Stimulated activated CD8-positive, alpha-beta memory T cell treated with anti-CD3 and anti-CD28 coated beads, Interleukin-15, amount 100 ng/mL, for 48 hours (primary cell): ENCODE measurements at places on chromosomes 2 and 18.
A peak's percentile ranks its signal among the peaks of the same experiment; 100 is the strongest.

GRCh38 chr2:72220170-72220569 is 72.5 kb upstream of the CYP26B1 start:
- DNase-seq: no peak

GRCh38 chr2:118040891-118041290 is 27.0 kb upstream of the CCDC93 start:
- DNase-seq: no peak

DNA sequence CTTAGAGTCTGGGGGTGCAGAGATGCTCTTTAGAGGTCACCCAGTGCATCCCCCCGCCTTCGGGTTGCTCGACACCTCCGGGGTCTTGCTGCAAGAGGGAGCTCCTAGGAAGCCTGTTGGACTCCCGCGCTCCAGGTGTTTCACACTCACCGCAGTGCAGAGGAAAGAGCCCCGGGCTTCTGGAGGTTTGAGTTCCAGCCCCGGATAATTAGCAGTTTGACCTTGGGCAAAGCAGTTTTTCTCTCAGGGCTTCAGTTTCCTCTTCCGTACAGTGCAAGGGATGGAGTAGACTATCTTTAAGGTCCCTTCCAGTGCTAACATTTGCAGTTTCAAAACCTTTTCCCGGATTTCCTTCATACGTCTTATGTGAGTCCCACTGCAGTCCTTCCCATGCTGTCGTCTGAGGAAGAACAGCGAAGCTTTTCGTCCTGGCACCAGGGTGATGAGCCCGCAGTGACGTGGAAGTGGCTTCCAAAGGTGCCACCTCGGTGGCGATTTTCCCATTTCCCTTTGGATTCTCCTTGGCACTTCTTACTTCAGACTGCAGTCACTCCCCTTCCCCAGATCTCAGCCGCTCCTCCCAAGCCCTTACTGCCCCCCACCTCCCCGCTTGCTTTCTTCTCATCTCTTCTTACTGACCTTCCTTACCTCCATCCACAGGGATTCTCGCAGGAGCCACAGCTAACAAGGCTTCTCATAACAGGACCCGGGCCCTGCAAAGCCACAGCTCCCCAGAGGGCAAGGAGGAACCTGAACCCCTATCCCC is 585 bp downstream of the PNKD start:
- DNase-seq: no peak

DNA sequence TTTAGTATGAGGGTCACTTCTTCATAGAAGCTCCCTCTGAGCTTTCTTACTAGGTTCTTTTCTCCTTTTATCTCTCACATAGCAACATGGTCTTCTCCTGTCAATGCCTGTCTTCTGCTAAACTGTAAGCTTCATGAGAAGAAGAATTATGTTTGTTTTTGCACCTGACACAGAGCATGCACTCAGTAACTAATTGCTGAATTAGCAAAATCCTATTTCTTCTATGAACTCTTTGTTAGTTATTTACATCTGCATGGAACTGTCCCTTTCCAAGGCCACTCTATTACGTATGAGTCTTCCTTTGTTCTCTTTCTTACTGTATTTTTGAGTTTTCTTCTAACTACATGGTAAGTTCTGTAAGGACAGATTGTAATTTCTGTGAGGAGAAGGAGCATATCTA is 63.4 kb downstream of the THSD7B start:
- no peak for DNase-seq

DNA sequence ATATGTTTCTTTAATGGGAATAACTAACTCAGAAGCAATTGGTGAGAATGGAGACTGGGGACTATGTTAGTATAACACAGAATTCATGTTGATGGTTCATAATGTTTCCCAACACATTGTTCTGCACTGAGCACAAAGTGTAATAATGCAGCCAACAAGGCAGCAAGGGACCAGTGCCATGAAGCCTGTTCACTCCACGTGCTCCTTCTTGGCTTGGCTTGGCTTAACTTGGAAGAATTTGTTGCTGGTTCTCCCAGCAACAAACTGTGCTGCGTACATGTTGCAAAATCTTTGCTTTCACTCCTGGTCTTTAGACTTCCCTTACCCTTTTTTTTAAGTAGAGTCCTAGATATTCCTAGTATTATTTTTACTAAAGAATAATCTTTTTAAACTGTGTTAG is 129.7 kb downstream of the MAP3K20 start:
- DNase-seq: no peak

- no peak for DNase-seq
Measured at GRCh38 chr2:207041786-207042554, 102.7 kb downstream of the CPO start.

- no peak for DNase-seq
Measured at GRCh38 chr2:54963476-54963875, 86.8 kb downstream of the RTN4 start.

DNA sequence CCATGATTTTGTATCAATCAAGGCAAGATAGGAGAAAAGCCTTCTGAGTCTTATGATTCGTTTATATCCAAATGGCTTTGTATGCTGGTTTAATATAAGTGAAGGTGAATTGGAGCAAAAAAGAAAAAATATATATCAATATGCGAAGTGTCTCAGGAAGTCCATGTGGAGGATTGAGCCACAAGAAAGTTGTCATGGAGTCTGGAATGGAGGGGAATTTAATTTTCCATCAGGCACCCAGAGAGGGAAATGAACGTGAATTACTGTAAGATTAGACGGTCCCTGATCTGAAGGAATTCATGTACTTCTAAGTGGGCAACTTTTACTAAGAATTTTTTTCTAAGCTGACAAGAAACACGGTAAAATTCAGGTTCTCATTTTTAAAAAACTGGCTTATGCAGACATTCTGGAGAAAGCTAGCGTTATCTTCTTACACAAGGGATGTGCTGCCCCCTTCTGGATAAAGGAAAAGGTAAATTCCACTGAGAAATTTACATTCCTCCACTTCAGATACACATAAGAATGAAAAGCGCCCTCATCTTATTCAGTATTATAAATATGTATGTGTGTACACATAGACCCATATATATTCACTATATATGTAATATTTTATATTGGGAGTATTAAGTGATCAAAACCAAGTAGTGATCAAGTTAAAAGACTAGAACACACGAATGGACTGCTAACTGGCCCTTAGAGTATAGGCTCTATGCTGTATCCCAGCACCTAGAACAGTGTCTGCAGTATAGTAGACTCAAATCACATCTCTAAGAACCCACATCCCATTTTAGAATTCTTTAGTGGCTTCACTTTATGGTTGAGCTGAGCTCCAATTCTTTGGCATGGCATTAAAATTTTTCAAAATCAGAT is 289.0 kb upstream of the TFPI start:
- DNase-seq: no peak

GRCh38 chr2:47178341-47178740 is 23.2 kb upstream of the STPG4 start:
- DNase-seq: no peak

GRCh38 chr2:63588385-63589147 is at the start of the genes MDH1 and WDPCP:
Gene MDH1 (plus strand): TSS chr2:63588963. CDS start chr2:63589044, 81 bp downstream.
Gene WDPCP (minus strand): TSS chr2:63588477. CDS start chr2:63588271, 206 bp downstream.
- DNase-seq: peak; percentile 89

- DNase-seq: no peak
Measured at GRCh38 chr2:157185476-157186227, 71.9 kb upstream of the GALNT5 start.

DNA sequence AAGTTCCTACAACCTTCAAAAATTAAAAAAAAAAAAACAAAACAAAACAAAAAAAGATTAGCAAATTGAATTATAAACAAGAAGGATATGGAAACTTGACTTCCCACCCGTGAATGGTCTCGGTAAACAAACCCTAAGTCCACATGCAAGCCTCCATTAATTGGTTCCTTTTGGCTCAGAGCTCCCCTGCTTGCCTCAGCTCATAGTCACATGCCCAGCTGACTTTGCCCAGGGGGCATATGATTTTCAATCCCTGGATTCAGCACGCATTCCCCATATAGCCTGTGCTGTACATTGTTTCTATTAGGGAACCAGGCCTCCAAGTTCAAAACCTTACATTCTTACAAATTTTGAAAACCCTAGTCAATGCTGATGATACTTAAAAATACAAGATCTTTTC is 95.0 kb downstream of the PID1 start:
- no peak for DNase-seq

- DNase-seq: no peak
Measured at GRCh38 chr2:71932037-71932779, 215.5 kb downstream of the CYP26B1 start.

DNA sequence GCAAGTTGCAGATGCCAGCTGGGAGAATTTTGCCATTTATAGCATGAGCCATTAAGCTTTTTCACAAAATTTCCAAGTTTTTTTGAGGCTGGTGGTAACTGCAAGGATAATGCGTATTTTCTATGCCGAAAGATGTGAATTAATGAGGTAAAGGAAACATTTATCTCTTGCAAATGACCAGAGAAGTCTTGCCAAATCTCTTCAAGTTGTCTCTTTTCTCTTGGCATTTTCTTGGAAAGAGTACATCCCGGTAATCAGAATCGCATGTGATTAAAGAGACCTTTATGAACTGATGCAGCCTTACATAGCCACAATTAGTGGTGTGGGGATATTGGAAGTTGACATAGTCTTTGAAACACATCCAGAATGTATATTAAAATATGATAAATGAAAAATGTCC is 136.5 kb upstream of the MMADHC start:
- DNase-seq: no peak

DNA sequence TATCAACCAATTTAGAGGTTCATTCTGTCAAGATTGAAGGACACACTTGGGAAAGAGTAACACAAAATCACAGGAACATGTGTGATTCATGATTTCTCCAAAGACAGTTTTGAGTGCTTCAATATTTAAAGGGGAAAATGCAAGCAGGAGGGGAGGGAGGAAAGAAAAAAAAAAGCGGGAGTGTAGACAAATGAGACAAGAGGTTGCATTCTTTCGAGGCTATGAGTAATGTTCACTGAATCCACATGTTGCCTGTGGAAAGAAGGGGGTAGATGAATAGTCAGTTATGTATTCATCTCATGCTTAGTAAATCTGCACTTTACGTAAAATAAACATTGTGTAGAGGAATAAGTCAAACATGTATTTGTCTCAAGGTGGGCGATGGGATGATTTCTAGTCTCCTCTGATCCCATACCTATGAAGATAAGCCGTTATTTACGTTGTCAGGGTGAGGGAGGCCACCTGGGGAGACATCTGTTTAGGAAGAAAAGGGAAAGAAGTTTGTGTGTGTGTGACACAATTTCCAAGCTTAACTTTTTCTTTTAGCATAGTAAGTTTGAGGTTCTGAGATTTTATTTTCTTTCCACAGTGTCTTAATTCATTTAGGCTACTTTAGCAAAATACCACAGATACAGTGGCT is 211.0 kb upstream of the ZC3H15 start:
- DNase-seq: no peak

GRCh38 chr2:207182911-207183310 is 17.2 kb upstream of the KLF7 start:
- no peak for DNase-seq

GRCh38 chr2:229910147-229910831 is 11.5 kb downstream of the TRIP12 start:
- no peak for DNase-seq

GRCh38 chr18:44685296-44685695 is 4.6 kb downstream of the SETBP1 start:
- DNase-seq: no peak

DNA sequence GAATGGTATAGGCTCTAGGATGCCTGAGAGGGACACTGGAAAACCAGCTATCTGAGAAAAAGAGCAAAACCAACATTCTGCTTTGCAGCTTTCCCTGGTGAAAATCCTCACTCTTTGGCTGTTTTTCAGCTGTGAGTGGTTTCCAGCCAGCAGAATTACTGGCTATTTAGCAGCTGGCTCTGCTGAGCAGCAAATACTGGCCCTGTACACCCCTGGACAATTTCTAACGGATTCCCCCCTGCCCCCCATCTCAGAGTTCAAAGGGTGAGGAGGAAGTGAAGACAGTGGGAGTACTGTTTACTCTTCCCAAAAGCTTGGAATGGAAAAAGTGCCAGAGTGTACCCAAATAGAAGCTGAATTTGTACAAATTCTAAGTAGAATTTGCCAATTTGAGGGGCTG is 26.1 kb upstream of the IMP4 start:
- DNase-seq: no peak

- no peak for DNase-seq
Measured at GRCh38 chr18:50847192-50847591, 27.4 kb upstream of the MRO start.

DNA sequence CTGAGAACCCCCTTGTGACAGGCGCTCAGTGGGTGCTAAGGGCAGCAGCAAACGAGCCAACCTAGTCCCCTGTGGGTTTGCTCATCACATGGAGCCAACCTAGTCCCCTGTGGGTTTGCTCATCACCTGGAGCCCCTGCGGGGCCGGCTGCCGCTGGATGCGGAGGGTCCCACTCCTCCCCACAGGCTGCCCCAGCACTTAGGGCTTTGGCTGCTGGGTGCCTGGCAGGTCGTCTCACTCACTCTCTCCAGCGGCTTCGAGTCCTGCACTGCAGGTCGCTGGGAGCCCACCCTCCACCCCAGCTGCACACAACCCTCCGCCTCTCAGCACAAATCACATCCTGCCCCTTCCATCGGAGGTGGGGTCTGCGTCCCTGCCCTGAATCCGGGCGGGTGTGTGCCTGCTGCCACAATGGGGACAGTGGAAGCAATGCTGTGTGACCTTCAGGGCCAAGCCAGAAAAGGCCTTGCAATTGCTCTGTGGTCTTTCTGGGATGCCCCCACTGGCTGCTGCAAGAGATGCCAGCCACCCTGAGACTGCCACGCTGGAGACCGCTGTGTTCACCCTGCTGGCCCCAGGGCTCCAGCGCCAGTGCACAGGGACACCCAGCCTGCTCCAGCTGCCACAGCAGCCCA is 248.1 kb upstream of the SALL3 start:
- DNase-seq: no peak

GRCh38 chr2:181971032-181971431 is 14.6 kb upstream of the PPP1R1C start:
- no peak for DNase-seq

- no peak for DNase-seq
Measured at GRCh38 chr18:34740101-34740500, 30.0 kb downstream of the DTNA start.

- DNase-seq: no peak
Measured at GRCh38 chr2:237207646-237208045, 122.0 kb downstream of the COPS8 start.

- peak; percentile 4 for DNase-seq
Measured at GRCh38 chr2:119476301-119477112, 44.9 kb downstream of the TMEM37 start.

DNA sequence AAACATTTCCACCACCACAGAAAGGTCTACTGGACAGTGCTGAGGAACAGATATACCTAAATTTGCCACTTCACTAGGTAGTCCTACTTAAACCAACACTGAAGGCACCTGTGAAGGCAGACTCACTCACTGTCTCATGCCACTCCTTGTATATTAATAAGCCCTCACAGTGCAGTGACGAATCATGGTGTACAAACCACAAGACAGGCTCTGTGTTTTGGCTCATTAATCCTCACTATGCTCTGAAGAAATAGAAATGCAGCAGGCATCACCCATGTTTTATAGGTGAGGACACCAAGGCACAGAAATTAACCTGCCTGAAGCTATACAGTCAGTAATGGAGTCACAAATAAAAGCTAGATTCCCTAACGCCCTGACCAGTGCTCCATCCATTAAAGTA is 44.3 kb downstream of the BARD1 start:
- DNase-seq: no peak

DNA sequence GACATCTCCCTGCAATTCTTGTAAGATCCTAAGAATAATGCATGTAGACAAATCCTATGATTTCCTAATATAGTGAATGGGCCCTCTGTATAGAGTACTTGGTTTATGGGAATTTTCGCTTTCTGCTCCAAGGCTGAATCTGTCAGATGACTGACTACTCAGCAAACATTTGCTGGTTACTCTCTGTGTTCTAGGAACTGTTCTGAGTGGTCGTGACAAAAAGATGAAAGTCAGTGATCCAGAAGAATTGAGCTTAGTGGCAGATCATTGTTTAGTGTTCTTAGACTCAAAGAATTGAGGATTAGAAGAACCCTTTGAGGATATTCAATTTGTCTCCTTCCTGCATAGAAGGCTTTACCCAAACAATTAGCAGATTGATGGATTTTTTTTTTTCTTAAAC is 10.0 kb downstream of the XRCC5 start:
- no peak for DNase-seq
